ENCODE measurements at places on chromosomes 7 and 10.

DNA sequence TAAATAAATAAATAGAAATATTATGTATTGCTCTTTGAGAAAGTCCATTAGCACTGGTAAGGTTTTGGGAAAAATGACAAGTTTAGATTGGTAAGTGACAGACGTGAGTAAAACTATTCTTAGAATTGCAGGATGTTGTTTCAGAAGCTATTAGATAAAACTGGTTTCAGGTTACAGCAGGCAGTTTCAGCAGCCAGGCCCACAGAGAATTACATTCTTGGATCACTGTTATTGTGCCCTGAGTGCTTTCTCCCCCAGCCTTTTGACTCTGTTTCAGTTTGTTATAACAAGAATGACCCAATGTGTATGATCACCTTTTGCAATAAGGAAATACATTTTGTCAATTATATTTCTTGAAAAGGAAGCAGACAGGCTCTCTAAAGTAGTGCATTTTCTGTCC is 86.5 kb downstream of the DKK1 start:
- no peak for DNase-seq

GRCh38 chr7:38229884-38230642 is 43.4 kb downstream of the TARP start:
- DNase-seq: no peak

DNA sequence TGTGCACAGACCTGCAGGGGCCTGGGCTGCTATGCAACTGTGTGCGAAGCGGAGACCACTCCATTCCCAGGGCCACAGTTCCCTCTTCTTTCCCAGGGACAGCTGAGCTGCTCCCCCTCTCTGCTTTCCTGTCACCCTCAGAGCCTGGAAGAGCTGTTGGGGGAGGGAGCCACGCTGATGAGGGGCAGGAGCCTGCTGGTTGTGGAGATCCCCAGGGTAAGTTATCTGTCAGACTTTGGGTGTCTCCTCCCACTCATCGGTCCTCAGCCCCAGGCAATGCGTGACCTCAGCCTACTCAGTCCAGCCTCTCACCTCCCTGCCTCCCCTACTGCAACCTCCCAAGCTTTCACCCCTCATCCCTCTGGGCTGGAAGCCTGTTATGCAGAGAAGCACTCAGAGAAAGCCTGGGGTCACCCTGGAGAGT is 53.5 kb downstream of the ZNF467 start:
- DNase-seq: no peak

- DNase-seq: peak; percentile 12
Measured at GRCh38 chr7:34313289-34313688, 344.7 kb upstream of the NPSR1 start.

DNA sequence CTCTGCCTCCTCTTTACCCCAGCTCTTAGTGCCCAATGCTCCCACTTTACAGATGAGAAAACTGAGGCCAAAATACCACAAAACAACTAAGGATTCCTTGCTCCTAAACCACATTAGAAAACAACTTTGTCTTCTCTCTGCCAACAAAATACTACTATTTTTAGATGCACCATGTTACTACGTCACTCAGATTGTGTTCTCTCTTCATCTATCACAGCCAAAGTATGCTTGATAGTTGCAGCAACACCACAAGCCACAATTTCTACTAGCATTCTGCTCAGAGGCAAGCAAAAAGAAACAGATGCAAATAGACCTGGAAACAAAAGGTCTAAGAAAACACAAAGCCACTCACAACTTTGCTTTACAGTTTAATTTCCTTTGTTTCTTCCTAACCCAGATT is 3.3 kb upstream of the PDE1C start:
- DNase-seq: no peak

GRCh38 chr7:155228894-155229293 is 68.8 kb upstream of the INSIG1 start:
- DNase-seq: no peak

DNA sequence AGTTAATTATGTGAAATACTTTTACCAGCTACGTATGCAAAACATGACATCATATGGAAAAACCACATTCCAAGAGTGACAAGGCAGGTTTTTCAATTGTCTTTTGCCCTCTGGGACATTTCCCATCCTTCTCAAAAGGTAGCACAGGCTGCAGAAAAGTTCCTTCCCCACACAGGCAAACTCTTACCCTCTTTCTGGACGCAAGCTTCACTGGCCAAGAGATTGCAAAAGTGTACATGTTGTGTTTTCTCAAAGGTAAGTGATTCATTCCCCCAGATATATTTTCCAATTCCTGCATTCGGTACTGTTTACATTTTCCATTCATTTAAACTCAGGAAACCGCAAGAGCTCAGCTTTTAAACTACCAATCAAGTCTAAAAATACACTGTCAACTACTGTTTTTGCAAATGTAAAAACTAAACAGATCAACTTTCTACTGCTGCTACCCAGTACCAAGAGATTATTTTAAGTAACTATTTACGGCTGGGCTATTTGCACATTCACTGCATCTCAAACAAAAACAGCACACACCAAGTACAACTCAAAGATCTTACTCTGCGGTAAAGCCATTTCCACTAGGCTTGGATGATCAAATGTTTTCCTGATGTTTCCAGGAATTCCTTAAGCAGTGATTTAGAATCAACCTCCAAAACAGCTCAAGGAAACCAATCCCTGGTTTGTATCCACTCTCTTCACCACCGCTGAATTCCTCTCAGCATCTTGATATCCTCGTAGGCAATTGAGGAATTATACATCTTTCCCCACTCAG is 233.6 kb upstream of the CCDC6 start:
- peak; percentile 75 for DNase-seq

DNA sequence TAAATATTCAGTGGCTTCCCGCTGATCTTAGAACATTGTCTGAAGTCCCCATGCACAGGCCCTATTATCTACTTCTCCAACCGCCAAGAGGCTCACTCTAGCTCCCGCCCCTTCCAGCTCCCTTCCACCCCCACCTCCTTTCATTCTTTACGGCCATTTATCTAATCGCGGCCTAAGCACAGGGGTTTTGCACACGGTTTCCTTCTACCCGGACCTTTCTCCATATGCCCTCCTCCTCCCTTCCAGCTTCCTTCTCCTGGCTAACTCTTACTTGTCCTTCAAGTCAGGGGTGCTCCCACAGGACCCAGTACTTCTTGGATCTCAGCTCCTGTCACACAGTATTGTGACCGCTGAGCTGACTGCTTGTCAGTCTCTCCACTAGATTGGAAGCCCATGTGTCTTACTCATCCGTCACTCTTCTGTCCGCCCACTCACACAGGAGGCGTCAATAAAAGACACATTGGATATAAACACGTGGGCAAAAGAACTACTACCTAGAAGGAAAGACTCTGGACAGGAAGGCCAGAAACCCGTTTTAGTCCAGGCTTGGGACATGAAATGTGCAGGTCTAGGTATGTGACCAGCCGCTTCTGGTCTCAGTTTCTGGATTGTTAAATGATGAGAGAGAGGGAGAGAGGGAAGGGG is 20.2 kb upstream of the HPS1 start:
- DNase-seq: no peak

GRCh38 chr10:126659750-126660149 is 10.7 kb downstream of the C10orf90 start:
- DNase-seq: no peak

DNA sequence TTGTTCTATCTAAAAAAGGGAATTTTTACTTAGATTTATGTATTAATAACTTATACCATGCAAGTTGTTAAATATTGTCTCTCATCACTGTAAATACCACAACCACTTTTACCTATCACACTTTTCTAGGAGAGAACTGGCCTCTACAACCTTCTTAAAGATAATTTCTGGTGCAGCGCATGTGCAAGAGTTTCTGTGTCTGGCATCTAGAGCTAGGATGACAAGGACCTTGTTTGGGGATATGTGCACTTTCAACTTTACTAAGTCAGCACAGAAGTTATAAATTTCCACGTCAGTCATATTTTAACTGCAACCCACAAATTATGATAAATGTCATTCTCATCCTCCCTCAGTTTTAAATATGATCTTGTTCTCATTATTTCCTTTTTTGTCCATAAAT is 156.9 kb upstream of the ADCY1 start:
- no peak for DNase-seq

DNA sequence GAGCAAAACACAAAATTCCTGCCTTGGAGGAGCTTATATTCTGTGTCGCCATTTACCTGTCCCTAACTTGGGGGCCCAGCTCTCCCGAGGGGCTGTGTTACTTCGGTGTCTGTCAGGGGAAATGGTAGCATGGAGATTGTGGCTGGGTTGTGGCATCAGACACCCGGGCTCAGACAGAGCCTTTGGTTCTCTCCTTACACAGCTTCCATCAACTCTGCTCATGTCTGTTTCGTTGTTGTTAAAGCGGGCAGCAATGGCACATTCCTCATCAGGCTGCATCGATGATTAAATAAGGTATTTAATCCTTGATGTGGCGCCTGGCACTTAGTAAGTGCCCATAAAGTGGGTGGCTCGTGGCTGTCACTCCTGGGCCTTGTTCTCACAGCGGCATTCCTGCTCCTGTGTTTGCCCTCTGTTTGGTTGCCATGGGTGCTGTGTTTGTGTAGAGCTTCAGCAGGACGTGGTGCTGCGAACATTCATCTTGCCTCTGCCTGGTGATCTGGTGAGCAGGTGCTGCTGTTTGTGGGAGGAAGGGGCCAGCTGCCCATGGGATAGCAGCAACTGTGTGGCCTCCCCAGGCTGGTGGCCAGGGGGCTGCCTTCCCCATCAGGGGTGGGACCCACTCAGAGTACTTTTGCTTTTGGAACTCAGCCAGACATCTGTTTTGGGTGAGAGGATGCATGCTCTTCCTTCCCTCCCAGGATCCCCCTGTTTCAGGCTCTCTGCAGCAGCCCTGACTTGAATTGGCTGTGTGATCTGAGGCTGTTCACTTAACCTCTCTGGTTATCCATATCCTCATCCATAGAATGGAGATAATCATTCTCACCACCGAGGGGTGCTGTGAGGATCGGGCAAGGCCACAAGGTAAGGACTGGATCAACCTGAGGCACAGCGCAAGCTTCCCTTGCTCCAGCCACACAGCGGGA is 207.2 kb upstream of the SVIL start:
- no peak for DNase-seq

DNA sequence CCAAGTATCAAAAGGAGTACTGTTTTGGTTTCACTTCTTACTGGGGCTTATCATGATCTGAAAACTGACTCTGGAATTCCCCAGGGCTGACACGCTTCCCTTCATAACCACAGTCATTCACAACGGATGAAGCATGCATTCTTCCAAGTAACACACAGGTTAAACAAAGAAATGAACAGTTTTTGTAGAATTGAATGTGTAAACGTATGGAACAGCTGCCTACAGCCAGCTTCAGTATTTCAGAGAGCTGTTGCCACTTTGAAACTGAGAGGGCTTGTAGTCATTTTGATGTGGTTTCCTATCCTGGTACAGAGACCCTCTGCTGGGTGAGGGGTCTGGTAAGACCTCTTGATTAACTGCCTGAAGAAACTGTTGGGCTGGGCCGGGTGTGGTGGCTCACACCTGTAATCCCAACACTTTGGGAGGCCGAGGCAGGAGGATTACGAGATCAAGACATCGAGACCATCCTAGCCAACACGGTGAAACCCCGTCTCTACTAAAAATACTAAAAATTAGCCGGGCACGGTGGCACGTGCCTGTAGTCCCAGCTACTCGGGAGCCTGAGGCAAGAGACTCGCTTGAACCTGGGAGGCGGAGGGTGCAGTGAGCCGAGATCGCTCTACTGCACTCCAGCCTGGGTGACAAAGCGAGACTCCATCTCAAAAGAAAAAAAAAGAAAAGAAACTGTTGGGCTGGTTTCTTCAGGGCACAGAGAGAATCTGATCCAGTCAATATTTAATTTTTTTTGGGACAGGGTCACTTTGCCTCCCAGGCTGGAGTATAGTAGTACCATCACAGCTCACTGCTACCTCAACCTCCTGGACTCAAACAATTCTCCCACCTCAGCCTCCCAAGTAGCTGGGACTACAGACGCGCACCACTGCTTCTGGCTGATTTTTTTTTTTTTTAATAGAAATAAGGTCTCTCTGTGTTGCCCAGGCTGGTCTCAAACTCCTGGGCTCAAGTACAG is 4.7 kb downstream of the NFE2L3 start:
- peak; percentile 85 for DNase-seq

- DNase-seq: no peak
Measured at GRCh38 chr10:104065748-104066147, 19.9 kb downstream of the COL17A1 start.

DNA sequence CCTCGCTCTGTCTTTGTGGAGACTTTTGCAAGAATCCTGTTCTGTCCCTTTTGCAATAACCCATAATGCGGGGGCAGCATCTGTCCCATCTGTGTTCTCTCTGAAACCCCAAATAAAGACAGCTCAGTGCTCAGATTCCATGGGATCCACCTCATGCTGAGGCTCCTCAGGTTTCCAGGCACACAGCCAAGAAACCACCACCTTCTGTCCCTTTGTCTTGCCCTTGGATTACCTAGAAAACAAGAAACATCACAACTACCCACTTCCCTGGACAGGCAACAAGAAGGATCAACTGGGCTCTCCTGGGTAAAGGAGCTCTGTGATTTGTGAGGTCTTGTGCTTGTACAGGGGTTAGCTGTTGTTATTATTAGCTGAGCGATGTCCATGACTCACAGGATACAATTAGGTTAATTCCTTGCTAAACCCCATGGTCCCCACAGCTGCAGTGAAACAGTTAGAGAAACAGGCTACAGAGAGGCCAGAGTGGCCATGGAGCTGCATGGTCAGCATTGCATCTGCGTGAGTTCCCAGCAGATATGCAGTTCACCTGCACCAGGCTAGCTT is 50.2 kb downstream of the CXCL12 start:
- DNase-seq: peak; percentile 3

- DNase-seq: no peak
Measured at GRCh38 chr7:88041583-88041982, 107.5 kb downstream of the ADAM22 start.

GRCh38 chr10:85542936-85543730 is 823.5 kb downstream of the GRID1 start:
- DNase-seq: no peak

DNA sequence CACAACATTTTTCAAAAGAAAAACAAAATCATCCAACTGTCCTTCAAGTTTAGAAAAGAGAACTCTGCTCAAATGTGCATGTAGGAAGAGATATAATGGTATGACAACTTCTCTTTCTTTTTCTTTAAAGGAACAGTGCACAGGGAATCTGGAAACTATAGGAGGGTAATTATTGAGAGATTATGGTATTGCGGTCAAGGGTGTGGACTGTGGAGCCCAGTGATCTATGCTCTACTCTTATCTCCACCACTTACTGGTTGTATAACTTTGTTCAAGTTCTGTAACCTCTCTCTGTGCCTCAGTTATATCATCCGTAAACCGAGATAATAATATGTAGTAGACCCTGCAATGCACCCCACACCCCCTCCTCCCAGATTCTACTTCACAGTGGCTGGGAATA is 69.8 kb upstream of the PCGF5 start:
- no peak for DNase-seq

All from HCEC 1CT (cell line).